AG04449 (cell line): ENCODE measurements at places on chromosomes 12 and 14.

DNA sequence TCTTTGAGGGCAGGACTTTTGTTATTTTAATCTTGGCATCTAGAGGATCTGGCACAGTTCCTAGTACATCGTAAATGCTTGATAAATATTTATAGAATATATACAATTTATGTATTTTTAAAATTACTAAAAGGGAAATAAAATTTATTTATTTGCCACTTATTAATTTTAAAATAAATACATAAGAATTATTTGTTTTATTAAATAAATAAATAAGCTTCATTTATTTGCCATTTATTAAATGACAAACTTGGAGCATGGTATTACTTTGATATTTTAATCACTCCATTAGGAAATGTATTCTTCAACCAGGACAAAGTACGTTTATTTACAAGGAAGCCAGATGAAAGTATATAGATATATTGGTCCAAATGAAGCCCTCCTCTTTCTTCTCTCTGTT is 118.7 kb upstream of the LRIG3 start:
- DNase-seq = no peak

DNA sequence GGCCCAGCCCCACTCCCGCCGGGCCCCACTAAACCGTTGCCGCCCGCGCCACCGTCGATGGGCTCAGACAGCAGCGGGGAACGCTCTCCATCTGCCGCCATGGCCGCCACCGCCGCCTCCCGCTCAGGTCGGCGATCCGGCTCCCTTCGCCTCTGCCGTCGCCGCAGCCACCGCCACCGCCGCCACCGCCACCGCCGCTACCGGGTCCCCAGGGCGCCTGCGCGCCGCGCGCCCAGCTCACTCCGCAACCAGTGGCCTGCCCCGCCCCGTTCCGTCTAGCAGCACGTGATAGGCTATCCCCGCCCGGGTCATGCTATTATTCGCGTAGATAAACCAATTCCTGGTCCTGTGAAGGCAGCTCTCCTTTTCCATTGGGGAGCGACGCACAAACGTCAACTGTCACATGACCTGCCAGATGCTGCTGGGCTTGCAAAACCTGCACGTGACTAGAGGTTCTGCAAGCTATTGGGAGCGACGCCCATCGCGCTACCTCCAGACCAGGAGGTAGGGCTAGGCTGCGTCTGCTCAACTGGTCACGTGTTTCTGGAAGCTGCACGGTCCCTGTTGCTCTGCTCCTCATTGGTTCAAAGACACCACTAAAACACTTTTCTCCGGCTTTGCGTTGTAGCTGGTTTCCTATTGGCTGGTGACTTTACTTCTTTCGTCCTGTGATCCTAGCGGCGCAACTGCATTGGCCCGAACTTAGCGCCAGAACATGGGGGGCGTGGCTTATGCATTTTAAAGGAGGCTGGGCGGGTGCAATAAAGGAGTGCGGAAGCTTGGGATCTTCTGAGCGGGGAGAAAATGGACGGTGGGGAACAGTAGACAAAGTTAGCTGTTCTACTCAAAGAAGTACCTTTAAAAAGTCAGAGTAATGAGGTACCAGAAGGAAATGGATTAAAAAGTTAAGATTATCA is at the start of gene PIP4P1:
PIP4P1 (minus strand) TSS at position 210 of the 917 bp plus-strand sequence; CDS start at position 101, 109 bp downstream.
- DNase-seq = peak; percentile 100

DNA sequence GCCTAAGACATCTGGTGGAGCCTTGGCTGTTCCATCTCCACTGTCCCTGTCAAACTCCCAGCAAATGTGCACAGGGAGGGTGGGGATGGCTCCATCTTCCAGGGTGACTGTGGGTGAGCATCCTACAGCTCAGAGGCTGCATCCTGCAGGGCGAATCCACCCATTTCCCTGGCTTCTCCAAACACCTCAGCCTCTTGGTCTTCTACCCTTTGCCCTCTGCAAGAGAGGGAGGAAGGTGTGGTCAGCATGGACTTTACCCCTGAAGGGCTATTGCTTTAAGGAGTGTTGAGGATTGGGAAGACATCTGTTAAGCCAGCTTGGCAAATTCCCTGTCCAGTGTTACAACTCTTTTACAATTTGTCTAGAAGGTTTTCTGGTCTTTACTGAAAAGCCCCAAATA is 23.1 kb upstream of the DGLUCY start:
- no peak for DNase-seq

GRCh38 chr14:54702492-54702891 is 135.6 kb downstream of the SAMD4A start:
- no peak for DNase-seq

DNA sequence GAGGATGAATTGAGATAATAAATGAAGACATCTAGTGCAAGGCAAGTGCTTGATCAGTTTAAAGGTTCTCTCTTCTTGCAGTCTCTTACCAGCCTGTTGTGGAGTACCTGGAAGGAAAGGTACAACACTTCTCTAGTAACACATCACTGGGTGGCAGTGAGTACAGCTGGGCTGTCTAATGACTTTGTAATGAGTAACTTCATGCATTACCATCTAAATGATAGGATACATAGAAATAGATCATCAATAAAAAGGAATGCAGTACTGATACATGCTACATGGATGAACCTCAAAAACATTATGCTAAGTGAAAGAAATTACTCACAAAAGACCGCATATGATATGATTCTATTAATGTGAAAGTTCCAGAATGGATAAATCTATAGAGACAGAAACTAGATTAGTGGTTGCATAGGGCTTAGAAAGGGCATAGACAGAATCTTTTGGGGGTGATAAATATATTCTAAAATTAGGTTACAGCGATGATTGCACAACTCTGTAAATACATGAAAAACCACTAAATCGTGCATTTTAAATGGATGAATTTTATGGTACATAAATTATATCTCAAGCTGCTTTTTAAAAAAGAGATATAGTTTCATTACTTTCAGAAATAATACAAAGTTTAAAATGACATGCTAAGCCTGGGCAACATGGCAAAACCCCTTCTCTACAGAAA is 224.4 kb downstream of the CHST11 start:
- no peak for DNase-seq

DNA sequence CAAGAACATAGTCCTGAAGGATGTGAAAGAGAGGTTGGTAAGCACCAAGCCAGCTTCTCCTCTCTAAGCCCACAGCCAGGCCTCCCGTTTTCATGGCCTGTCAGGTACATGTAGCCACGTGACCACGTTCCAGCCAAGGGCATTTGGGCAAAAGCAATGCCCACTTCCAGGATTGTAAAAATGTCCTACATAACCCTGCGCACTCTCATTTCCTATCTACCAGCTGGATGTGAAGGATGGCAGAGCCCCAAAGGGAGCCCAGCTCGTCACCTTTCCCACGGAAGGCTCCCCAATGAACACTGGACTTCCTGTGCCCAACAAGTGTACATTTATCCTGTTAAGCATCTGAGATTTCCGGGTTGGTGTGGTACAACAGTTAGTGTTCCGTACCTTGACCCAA is 231.7 kb downstream of the TMEM132D start:
- no peak for DNase-seq

GRCh38 chr14:95226801-95227200 is 69.5 kb upstream of the DICER1 start:
- DNase-seq = no peak

DNA sequence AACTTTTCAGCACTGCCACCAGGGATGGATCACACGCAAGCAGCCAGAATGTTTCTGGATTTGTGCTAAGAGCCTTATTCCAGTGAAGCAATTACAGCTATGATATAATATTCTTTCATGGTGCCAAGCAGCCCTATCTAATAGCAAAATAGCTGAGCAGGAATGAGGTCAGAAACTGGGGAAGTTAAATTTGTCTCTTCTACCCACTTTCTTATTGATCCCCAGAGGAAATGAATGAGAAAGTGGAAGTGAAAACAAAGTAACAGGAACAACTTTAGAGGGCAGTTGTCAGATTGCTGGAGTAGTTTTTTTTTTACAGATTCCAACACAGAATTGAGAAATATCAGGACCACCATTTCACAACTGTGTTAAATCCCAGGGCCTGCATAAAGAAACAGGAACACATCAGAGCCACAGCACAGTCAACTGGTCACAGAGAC is 44.8 kb downstream of the GCH1 start:
- DNase-seq = no peak

DNA sequence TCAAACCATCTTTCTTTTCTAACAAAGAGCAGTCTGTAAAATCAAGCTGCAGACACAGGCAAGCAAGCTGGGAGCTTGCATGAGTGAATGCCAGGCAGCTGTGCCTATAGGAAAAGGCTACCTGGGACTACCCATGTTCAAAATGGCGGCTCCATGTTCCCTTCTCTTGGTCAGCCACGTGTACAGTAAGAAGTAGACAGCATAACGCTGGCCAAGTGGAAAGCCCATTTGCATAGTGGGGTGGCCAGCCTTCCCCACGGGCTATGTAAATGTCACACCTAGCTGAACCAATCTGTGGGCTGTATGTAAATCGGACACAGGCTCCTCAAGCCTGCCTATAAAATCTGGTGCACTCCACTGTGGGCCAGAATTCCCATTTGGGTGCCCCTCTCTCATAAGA is 117.1 kb downstream of the SYT10 start:
- DNase-seq = no peak

DNA sequence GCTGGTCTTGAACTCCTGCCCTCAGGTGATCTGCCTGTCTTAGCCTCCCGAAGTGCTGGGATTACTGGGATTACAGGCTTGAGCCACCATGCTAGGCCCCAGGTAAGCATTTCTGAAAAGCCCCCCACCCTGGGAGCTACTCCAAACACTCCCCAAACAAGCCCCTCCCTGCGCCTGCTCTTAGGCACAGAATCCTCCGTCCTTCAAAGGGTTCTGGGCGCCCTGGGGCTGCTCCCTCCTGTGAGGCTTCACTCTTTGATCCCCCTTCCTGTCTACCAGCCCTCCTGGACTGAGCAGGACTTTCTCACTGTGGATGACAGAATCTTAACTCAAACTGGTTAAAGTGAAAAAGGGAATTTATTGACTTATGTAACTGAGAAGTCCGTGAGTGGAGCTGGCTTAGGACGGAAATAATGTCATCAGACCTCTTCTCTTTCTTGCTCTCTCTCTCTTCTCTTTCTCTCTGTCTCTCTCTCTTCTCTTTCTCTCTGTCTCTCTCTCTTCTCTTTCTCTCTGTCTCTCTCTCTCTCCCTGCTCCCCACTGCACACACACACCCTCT is 66.9 kb upstream of the CLMN start:
- no peak for DNase-seq

DNA sequence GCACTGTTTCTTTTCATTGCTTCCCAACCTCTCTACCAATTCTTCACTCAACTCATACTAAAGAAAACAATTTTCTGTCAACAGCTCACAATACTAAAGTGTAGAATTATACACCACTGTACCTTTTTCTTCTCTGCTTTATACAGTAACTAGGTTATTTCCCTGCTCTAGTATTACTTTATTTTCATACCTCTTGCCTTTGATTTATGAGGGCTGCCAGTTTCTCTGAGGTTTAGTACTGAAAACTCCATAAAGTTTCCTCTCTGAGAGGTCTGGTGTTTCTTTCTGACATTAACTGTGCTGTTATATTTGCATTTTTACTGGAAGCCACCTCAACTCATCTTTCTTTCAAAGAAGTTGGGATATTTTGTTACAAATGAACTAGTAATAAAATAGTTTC is 63.0 kb upstream of the GRIP1 start:
- DNase-seq = no peak

DNA sequence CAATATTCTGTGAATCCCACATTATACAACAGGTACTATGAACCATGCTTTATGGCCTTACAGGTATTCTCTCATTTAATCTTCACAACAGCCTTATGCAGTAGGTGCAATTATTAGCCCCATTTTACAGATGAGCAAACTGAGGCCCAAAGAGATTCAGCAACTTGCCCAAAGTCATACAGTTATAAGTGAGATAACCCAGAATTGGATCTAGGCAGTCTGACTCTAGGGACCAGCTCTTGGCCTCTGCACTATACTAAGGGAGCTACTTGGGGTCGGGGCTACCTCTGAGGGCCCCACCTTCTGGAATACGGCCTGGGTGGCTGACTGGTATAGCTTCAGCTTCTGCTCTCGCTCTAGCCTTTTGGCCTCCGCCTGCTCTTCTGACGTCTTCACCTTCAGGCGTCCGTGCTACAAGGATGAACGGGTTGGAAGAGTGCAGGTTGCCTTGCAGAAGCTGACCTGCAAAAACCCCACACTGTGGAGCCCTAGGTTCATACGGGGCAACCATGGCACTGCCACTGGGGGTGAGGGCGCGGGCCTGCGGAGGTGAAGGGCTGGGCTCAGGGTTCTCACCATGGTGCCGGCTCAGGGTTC is 762 bp downstream of the RABGGTA start:
- no peak for DNase-seq

GRCh38 chr14:101560534-101561113 is 671 bp upstream of the DIO3 start:
- no peak for DNase-seq

DNA sequence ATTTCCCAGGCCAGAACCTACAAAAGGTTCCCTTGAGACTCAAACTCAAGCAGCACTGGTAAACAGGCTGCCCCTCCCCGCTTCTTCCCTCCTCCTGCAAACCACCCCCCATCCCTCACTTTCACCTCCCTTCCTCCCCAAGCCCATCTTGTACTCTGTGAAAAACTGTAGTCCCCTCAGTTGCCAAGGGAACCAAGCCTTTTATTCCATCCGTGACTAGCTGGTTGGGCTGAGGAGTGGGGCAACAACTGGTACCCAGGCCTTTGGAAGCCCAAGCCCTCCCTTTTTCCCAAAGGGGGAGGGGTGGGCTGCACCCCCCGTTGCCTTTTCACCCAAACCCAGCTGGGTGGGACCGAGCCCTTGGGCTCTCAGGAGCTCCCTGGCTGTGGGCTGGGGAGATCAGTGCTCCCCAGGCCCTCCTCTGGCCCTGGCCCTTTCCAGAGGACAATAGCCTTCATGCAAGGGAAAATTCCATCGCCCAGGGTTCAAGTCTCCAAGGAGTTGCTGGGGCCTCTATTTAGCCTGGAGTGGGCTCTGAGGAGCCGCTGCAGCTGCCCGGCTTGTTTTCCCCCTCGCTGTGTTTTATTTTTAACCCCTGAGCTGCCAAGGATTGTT is 61.9 kb downstream of the ZFP36L1 start:
- DNase-seq = no peak

- DNase-seq = no peak
Observed at GRCh38 chr14:100240668-100241032, 1.7 kb downstream of the YY1 start.

GRCh38 chr12:93844164-93844784 is 167.1 kb downstream of the CRADD start:
- DNase-seq = no peak

DNA sequence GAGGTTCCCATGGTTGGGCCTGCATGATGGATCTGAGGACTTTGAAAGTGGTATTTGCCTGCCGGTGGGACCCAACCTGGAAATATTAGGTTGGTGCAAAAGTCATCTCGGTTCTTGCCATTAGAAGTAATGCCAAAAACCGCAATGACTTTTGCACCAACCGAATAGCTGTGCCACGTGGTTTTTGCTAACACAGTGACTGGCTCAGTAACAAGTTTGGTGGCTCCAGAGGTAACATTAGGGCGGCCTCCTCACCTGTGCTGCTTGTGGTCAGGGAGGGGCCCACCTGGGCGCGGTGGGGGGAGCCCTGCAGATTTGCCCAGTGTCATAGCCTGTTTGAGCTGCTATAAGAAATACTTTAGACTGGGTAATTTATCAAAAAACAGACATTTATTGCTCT is 1.8 kb downstream of the BDKRB2 start:
- DNase-seq = no peak

- no peak for DNase-seq
Observed at GRCh38 chr12:20505056-20505455, 136.7 kb downstream of the PDE3A start.

- no peak for DNase-seq
Observed at GRCh38 chr12:67237231-67237630, 31.9 kb upstream of the CAND1 start.
